Fibroblast of the conjunctiva (primary cell): ENCODE measurements at places on chromosomes 3 and 15.

DNA sequence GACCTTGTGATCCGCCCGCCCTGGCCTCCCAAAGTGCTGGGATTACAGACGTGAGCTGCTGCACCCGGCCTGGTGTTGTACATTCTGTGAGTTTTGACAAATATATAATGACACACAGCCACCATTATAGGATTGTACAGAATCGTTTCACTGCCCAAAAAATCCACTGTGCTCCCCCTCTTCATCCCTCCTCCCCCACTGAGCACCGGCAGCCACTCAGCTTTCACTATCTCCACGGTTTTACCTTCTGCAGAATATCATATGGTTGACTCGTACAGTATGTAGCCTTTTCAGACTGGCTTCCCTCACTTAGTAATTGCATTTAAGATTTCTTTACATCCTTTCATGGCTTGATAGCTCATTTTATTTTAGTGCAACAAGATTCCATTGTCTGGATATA lies 56.7 kb upstream of the ATP13A3 start:
- no peak for DNase-seq

- no peak for DNase-seq
These were observed 58.4 kb downstream of the NME9 start for GRCh38 chr3:138271189-138271794.

GRCh38 chr3:168939651-168940238 lies 723.8 kb downstream of the MECOM start:
- DNase-seq: no peak

DNA sequence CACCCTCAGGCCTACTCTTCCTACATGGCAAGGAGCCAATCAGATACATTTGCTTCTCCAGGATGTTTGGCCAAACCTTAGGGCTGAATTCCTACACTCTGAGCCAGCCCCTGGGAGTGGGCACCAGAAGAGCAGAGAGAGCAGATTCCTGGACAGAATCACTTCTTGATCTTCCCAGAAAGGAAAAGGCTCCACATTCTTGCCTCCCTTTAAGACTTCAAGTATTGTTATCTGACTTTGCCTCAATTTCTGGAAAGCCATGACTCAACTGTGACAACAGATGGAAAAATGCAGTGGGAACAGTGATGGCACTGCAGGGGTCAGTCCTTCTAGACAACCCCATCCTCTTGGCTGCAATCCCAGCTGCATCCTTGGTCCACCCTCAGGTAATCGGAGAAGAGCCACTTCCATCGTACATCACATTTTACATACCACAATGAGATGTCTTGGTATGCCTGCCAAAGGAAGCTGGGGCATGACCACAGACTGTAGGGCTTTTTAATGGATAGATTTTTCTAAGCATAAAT lies 21.0 kb downstream of the SLCO2A1 start:
- DNase-seq: no peak

GRCh38 chr15:94061041-94061440 lies 170.3 kb upstream of the MCTP2 start:
- DNase-seq: no peak

- DNase-seq: no peak
These were observed 8.3 kb downstream of the LRRC3B start for GRCh38 chr3:26630669-26631389.

DNA sequence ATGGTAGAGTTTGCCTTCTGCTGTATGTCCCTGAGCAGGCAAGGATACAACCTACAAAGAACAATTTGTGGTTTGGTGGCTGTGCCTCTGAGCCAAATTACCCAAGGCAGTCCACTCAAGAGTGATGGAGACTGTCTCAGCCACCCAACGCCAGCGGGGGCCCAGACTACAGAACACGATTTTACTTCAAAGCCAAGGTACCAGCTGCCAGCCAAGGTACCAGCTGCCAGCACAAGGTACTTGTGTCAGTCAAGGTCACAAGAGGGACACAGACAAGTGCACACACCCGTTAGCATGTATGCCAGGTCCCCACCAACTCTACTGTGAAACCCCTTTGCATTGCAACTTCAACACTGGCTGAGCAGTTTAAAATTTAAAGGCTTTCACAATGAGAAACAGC lies 23.5 kb downstream of the COLQ start:
- DNase-seq: no peak

- DNase-seq: no peak
These were observed 536 bp downstream of the SNAPC5 start for GRCh38 chr15:66496951-66497501.

- no peak for DNase-seq
These were observed 11.7 kb downstream of the DLG1 start for GRCh38 chr3:197286678-197287077.

- DNase-seq: no peak
These were observed 262.0 kb downstream of the SHOX2 start for GRCh38 chr3:157844216-157844615.
